ENCODE measurements at places on chromosomes 5 and 9.

GRCh38 chr9:17926246-17926645 is 347.4 kb downstream of the SH3GL2 start:
- no peak for DNase-seq

GRCh38 chr5:130642461-130642860 is 522.6 kb downstream of the HINT1 start:
- DNase-seq = no peak

- DNase-seq = no peak
These were observed 11.7 kb downstream of the FIBCD1 start for GRCh38 chr9:130927338-130927737.

DNA sequence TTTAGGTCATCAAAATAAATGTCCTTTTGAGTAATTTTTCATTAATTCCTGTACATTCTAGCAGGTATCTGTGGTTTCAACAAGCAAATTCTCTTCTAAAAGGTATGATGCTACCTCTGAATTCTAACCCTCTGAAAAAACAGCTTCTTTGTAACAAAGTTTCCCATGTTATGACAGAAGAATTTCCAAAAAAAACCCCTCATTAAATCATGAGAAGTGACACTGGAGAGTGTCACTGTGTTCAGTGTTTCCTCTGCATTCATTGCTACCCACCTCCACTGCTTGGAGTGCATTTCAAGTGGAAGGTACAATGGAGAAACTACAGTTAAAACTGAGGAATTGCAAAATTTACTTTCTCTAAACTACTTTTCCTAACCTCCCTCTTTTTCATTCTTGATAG is 10.1 kb downstream of the CDKN2A start:
- no peak for DNase-seq

- no peak for DNase-seq
These were observed 114.1 kb upstream of the DAPK1 start for GRCh38 chr9:87383344-87384150.

DNA sequence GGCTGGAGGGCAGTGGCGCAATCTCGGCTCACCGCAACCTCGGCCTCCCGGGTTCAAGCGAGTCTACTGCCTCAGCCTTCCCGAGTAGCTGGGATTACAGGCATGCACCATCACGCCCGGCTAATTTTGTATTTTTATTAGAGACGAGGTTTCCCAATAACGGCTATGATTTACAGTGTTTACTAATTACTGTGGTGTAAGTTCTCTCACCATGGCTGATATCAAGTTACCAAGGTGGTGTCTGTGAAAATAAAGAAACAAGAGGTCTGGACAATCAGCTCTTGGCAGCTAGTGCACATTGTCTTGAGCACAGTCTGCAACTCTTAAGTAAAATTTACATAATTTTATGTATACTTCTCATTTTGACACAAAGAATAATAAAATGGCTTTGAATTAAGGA is 385.5 kb upstream of the COX7C start:
- DNase-seq = no peak

- DNase-seq = no peak
These were observed 246.0 kb upstream of the NUDT12 start for GRCh38 chr5:103808464-103809106.

- DNase-seq = no peak
These were observed 61.1 kb downstream of the FRMD3 start for GRCh38 chr9:83477120-83477519.

DNA sequence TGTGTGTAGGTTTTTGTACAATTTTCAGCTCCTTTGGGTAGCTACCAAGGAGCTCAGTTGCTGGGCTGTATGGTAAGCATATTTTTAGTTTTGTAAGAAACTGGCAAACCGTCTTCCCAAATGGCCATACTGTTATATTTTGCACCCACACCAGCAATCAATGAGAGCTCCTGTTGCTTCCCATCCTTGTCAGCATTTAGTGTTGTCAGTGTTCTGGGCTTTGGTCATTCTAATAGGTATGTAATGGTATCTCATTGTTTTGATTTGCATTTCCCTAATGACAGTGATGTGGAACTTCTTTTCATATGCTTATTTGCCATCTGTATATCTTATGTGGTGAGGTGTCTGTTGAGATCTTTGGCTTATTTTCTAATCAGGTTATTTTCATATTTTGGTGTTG is 320.1 kb downstream of the MLLT3 start:
- DNase-seq = no peak

DNA sequence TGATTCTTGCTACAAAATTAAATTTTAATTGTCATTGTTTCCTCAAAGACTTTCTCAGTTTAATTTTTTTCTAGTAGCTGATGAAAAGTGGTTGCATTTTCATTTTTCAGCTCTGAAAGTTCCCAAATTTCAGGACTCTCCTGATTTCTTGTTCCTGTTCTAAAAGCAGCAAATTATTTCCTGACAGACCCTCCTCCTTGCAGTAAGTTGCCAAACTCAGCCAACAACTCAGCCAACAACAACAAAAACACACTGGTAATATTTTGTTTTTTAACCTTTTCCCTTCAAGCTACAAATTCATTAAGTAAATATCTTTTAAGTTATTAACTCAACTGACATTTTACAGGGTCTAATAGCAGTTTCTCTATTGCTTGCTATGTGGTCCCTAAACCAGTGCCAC is 487.8 kb upstream of the NUDT12 start:
- no peak for DNase-seq

- DNase-seq = no peak
These were observed 308.8 kb upstream of the TRPC7 start for GRCh38 chr5:136674178-136674577.

GRCh38 chr5:6827526-6828219 is 114.4 kb downstream of the TENT4A start:
- DNase-seq = no peak
